Activated CD4-positive, alpha-beta T cell treated with anti-CD3 and anti-CD28 coated beads, Interleukin-2, amount 10 ng/mL, durations not matched to agents 24 days and 14 days (primary cell): ENCODE measurements at places on chromosomes 7 and 10. TPM values are rescaled to one million over a fixed set of nuclear protein-coding genes. Genes with fewer than 3 reads are reported as not detected.
A peak's percentile ranks its signal among the peaks of the same experiment; 100 is the strongest.

- H3K4me1 ChIP-seq: no peaks in the 10 kb centered on the region
- peaks cover 2% of the 10 kb centered on the region for H3K27me3 ChIP-seq
- H3K4me3 ChIP-seq: no peak overlapping the region
- H3K36me3 ChIP-seq: no peaks in the 10 kb centered on the region
- H3K27ac ChIP-seq: no peak overlapping the region
Observed at GRCh38 chr7:29843093-29843492, 36.8 kb downstream of the WIPF3 start.

DNA sequence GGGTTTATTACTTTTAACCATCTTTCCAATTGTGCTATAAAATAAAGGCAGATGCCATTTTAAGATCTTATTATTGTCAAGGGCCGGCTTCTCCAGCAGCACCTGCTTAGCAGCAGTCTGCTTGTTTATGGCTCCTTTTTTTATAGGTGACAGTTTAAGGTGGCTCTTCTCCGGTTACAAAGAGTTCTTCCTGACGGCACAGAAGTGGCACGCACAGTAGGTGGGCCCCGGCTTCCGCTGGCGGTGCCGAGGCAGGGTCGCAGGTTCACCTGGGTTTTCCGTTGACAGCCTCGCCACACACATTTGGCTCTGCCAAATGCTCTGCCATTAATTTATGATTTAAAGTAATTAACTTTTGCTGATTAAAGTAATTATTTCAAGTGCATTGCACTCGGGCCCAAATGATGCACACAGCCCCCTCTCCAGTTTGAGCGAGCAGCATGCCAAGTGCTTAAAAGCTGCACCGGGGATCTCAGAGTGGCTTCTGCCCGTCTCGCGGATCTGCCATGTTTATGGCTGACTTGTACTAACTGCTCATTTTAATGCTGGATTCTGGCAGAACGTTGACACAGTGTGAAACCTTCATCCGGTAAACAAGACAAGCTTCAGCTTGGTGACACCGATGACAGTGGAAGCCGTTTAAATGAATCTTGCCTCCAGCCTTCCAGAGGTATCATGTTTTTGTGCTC, 355.1 kb upstream of the MKI67 start:
- no peak overlapping the region for H3K4me3 ChIP-seq
- no peak overlapping the region for H3K27ac ChIP-seq
- no peaks in the 10 kb centered on the region for H3K4me1 ChIP-seq
- no peaks in the 10 kb centered on the region for H3K36me3 ChIP-seq
- no peaks in the 10 kb centered on the region for H3K27me3 ChIP-seq
- DNase-seq: no peak

- no peak overlapping the region for H3K4me3 ChIP-seq
- no peak overlapping the region for H3K27ac ChIP-seq
- H3K27me3 ChIP-seq: peaks cover 13% of the 10 kb centered on the region
- H3K36me3 ChIP-seq: no peaks in the 10 kb centered on the region
Observed at GRCh38 chr10:4533621-4534020, 292.4 kb upstream of the AKR1E2 start.

DNA sequence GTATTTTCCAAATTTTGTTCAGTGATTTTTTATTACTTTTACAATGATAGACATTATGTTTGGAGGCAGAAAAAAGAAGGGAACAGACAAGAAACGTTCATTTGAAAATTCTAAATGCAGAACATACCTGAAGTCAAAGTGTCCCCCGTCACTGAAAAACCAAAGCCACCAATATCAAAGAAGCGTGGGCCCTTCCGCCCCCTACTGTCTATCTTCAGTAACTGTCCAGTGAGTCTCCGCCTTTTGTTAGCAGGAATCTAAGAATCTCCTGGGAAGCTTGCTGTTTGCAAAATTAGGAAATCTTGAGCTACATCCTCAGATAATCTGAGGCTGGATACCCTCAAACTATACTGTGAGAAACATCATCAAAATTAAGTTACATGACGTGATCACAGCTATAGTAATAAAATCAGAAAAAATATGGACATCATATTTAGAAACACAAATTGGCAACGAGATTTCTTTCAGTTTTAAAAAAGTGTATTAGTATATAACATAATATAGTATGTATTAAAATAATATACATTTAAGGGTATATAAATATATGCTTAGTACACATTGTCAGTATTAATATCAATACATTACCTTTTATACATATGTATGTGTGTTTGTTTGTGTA, 169.3 kb upstream of the AKR1E2 start:
- H3K27me3 ChIP-seq: peaks cover 18% of the 10 kb centered on the region
- no peak overlapping the region for H3K4me3 ChIP-seq

DNA sequence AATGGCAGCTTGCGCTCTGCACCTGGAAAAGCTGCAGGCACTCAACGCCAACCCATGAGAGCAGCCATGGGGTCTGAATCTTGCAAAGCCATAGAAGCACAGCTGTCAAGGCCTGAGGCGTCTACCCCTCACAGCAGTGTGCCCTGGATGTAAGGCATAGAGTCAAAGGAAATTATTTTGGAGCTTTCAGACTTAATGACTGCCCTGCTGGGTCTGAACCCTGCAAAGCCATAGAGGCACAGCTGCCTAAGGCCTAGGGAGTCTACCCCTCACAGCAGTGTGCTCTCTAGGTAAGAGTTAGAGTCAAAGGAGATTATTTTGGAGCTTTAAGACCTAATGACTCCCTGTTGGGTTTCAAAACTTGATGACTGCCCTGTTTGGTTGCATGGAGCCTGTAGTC, 706.9 kb upstream of the VSTM2A start:
- H3K4me3 ChIP-seq: no peak overlapping the region

DNA sequence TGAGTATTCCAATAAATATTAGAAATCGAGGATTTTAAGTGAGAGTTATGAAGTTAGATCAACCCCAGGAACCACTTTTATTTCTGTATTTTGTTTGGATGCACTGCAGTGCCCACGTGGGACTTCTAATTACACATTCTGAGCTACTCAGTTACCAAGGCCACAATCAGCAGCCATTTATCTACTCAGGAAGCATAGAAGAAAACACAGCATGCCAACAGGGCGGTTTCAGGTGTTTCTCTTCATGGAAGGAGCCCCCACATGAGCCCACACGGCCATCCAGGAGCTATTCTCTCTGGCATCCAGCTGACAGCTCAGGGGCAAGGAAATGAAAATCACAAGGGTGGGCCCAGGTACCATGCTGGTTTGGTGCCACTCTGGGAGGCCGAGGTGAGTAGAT, 266.5 kb upstream of the MKLN1 start:
- no peak overlapping the region for H3K27ac ChIP-seq
- peak; percentile 69 for DNase-seq
- H3K4me3 ChIP-seq: no peak overlapping the region
- peaks cover 24% of the 10 kb centered on the region for H3K4me1 ChIP-seq
- no peaks in the 10 kb centered on the region for H3K27me3 ChIP-seq

GRCh38 chr10:49384268-49384953, 11.5 kb downstream of the DRGX start:
- no peak overlapping the region for H3K27ac ChIP-seq
- H3K4me3 ChIP-seq: no peak overlapping the region
- no peak for DNase-seq
- peaks cover 4% of the 10 kb centered on the region for H3K27me3 ChIP-seq
- H3K36me3 ChIP-seq: no peaks in the 10 kb centered on the region

GRCh38 chr7:78299088-78299487, 500.5 kb downstream of the PHTF2 start:
- no peak overlapping the region for H3K27ac ChIP-seq
- H3K4me1 ChIP-seq: no peaks in the 10 kb centered on the region

DNA sequence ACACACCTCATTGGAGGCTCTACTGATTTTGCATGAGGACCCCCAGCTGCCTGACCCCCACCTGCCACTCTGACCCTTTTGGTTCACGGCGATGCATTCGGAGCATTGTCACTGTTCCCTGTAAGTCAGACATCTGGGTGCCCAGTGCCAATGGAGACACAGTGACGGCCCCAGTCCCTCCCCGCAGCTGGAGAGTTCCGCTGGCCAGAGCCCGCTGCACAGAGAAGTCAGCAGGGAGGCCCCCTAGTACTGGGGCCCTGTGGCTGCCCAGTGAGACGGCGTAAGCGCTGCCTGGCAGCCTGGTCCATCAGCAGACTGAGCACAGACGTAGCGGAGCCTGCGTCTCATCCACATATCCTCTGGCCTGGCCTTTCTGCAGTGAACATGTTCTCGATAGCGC, 77.5 kb downstream of the NKX6-2 start:
- no peaks in the 10 kb centered on the region for H3K27me3 ChIP-seq
- no peak for DNase-seq
- no peak overlapping the region for H3K27ac ChIP-seq

DNA sequence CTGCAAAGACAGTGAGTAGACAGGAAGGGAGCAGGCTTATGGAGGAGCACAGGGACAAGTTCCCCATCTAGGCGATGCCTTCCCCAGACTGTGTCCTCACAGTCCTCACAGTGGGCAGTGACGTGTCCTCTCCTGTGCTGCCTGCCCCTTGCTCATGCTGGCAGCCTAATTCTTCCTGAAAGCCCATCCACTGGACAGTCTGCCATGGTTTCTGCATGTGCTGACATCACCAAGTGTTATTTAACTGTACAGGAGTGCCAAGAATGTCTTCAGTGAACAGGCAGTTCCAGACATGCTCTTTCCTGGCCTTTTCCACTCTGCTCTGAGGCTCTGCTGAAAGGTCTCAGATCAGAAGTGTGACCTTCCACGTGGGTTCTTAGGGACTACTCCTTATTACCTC, 54.1 kb downstream of the ZNF248 start:
- no peak overlapping the region for H3K27ac ChIP-seq
- peak; percentile 40 for DNase-seq
- H3K4me3 ChIP-seq: no peak overlapping the region
- H3K36me3 ChIP-seq: no peaks in the 10 kb centered on the region

GRCh38 chr10:96304230-96304629, at the start of gene DNTT:
Gene DNTT, plus strand, starts transcription at chr10:96304434. Its CDS starts 64 bp downstream, at chr10:96304498.
- no peak within 1 kb of the TSS for H3K27ac ChIP-seq
- peaks cover 22% of the 10 kb centered on the region for H3K27me3 ChIP-seq
- H3K4me1 ChIP-seq: peaks cover 8% of the 10 kb centered on the region
- H3K36me3 ChIP-seq: no peaks in the 10 kb centered on the region

DNA sequence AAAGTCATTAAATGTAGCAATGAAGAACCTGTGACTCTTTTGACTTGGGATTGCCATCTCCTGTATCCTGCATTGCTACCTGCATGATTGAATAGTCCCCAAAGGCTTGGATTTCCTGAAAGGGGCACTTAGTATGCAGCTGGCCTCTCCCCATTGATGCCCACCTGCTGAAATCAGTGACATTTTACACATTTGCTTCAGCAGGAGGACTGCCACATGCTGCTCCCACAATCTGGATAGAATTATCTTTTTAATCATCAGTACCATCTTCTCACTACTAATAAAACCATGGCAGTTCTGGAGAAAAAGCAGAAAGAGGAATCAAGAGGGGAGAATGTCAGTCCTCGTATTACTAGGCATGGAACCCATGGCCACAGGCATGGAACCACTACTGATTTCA, 67.8 kb downstream of the SLC13A1 start:
- no peak overlapping the region for H3K27ac ChIP-seq
- no peaks in the 10 kb centered on the region for H3K27me3 ChIP-seq
- H3K4me1 ChIP-seq: no peaks in the 10 kb centered on the region
- DNase-seq: no peak
- H3K4me3 ChIP-seq: no peak overlapping the region
- no peaks in the 10 kb centered on the region for H3K36me3 ChIP-seq

DNA sequence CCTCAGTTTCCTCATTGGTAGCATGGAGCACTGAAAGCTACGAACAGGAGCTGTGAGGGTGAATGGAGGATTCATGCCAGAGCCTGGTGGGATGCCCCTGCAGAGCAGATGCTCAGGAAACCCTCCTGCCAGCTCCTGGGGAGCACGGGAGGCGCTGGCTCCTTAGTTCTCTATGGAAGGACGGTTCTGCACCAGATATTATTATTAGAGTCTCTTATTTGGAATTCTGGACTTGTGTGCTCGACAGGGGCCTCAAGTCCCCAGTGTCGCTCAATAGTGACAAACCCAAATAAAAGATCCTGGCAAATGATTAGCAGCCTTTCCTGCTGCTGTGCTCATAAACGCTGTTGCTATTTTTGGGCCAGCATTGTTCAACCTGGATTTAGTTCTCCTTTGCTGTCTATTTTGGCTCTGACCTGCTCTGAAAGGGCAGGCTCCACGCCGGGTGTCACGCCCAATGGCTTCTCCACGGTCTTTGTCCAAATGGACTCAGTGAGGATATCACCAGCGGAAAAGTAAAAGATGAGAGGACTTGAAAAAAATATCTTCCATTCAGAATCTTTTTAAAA, 23.0 kb upstream of the KLF6 start:
- H3K27me3 ChIP-seq: no peaks in the 10 kb centered on the region
- peaks cover 78% of the 10 kb centered on the region for H3K4me1 ChIP-seq
- H3K36me3 ChIP-seq: no peaks in the 10 kb centered on the region
- no peak for DNase-seq
- no peak overlapping the region for H3K27ac ChIP-seq

- no peaks in the 10 kb centered on the region for H3K36me3 ChIP-seq
- no peak overlapping the region for H3K4me3 ChIP-seq
- peaks cover 8% of the 10 kb centered on the region for H3K4me1 ChIP-seq
- no peak for DNase-seq
Observed at GRCh38 chr10:30000802-30001571, 58.4 kb downstream of the JCAD start.

DNA sequence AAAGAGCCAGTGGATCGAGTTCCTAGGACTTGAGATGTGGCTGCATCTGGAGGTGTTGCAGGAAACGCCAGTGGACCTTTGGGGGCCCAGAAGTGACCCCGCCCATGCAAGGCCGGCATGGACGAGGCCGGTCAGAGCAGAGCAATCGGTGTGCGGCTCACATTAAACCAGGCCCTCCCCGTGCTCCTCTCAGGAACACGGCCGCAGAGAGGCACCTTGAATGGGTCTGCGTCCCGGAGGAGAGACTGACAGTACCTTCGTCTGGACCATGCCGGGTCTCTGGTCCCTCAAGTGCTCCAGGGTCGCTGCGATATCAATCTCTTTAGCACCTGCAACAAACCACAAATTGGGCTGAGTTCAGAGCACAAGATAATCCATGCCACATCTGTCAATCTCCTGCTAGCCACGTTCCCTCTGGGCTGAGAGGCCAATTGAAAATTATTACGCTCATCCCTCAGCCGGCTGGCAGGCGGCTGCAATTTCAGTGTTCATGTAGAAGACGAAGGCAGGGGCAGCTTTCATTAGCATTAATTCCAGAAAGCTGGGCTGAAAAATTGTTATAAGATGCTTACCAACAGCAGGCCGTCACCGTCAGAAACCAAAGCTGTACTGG, 212.0 kb downstream of the DNAJB6 start:
- no peak for DNase-seq
- H3K27ac ChIP-seq: no peak overlapping the region
- H3K36me3 ChIP-seq: peaks cover 3% of the 10 kb centered on the region
- peaks cover 5% of the 10 kb centered on the region for H3K4me1 ChIP-seq
- no peak overlapping the region for H3K4me3 ChIP-seq
- H3K27me3 ChIP-seq: no peaks in the 10 kb centered on the region

Gene CALHM3
- not detected in 2 replicates for total RNA-seq

Gene ADCY1
- total RNA-seq: 1.5 and 2.8 TPM in 2 replicates

Gene CELF2
- total RNA-seq: 95.5 and 98.4 TPM in 2 replicates

Gene ATOH7
- total RNA-seq: not detected in 2 replicates

Gene SPRN
- total RNA-seq: not detected in 2 replicates

Gene CREM
- total RNA-seq: 87.0 and 87.8 TPM in 2 replicates

Gene NUTM2E
- 0.19 TPM in 1 of 2 replicates, not detected in the other for total RNA-seq

Gene HECW1
- total RNA-seq: not detected in 2 replicates
